ENCODE measurements at places on chromosomes 2 and 18.

GRCh38 chr2:241506793-241507429 lies 1.5 kb downstream of the STK25 start:
- DNase-seq, result no peak

DNA sequence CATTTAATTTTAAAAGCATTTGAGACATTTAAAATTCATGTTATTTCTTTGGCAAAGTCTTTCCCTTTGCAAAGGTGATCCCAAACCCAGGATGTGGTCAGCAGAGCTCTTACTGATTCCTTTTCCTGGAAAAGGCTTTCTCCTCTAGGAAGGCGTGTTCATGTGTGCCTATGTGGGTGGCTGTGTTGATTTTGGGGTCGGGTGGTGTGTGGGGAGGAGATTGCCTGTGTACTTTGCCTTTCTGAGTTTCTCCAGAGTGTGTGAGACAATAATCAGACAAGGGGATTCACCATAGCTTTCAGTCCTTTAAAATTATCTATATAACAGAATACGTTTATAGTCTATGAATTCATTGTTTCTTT lies 173.2 kb downstream of the SOCS6 start:
- no peak for DNase-seq

DNA sequence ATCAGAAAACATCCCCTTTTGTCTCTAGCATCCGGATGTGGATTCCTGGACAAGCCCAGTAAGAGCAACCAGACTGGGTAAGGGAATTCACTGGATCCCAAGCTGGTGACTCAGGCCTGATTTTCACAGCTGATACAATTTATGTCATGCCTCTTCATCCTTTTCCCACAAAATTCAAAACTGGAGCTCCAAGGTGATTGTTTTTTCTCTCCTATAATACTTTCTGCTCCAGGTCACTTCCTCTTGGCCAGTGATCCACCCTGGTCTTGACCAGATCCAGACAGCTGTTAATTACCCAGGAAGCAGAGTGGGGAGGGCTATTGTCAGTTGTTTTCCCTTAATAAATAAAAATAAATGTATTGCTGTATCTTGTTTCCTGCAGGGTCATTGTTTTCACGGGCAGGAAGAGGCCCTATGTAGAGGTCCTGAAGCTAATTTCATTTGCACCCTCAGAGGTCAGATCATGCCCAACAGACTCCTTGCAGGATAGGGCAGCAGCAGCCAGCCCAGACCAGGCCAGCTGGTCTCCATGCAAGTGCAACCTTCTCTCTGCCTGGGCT lies 57.6 kb downstream of the EVA1A start:
- DNase-seq, result no peak

DNA sequence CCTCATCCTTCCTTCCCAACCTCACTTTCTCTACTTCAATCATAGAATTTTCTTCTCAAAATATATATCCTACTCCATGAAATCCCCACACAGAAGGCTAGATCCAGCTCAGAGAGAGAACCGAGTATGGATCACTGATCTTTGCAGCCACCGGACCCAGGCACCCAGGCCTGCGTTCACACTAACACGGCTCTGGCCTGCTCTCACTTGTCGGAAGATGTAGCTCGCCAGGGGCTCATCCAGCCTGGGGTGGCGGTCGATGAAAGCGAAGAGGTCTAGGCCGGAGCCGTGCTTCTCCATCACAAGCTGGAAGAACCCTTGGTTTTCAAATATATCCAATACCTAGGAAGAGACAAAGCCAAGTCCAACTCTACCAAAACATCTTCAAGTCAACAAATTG lies 12.7 kb upstream of the MTERF4 start:
- DNase-seq, result no peak

GRCh38 chr2:56681659-56682396 lies 498.0 kb downstream of the CCDC85A start:
- no peak for DNase-seq

DNA sequence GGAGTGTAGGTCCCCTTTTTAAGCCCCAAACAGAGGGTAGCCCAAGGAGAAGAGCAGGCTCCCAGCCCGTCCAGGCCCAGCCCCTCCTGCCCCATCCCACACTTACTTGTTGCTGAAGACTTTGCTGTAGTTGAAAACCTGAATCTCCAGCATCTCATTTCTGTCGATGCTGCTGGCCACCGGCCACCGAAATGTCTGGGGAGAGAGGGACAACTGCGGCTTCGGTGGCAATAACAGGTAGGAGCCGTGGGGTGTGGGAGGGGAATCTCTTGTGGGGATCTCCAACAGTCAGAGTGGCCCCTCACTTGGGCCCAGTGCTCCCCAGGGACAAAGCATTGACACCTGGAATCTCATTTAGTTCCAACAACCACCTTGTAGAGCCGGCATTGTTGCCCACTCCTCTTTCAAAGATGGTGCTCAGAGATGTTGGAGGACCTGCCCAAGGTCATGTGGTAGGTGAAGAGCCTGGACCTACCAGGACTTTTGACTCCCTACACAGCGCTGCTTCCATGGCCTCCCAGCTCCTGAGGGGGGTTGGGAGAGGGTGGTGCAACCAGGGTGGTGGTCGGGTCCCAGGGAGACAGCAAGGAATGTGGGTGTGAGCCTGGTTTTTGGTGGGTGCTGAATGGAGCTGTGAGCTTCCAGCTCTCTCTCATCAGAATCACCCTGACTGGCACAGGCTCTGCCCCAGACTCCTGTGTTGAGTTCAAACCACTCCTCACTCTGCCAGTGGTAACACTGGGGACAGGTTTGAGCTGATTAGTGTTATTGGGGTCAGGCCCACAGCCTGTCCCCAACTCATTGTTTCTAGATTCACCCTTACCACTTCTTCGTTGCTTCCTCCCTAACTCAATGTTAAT lies 50.0 kb upstream of the OTOF start:
- no peak for DNase-seq

- DNase-seq, result no peak
Observed at GRCh38 chr2:157292853-157293252, 32.8 kb downstream of the ERMN start.

GRCh38 chr2:72027426-72028161 lies 120.1 kb downstream of the CYP26B1 start:
- DNase-seq, result no peak

DNA sequence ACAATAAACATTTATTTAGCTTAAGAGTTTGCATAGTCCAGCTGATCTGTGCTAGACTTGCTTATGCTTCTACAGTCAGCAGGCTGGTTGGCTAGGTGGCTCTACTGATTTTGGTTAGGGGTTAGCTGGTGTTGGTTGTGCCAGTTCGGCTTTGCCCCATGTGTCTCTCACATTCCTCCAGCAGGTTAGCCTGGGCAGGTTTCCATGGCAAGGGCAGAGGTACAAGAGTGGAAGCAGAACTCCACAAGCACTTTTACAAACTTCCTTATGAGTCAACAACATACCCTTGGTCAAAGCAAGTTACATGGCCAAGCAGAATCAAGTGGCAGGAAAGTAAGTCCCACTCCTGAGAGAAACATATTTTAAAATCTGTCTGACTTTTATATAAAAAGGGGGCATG lies 82.3 kb downstream of the SS18 start:
- DNase-seq, result no peak

- DNase-seq, result no peak
Observed at GRCh38 chr2:170845343-170845742, 28.7 kb downstream of the GAD1 start.

DNA sequence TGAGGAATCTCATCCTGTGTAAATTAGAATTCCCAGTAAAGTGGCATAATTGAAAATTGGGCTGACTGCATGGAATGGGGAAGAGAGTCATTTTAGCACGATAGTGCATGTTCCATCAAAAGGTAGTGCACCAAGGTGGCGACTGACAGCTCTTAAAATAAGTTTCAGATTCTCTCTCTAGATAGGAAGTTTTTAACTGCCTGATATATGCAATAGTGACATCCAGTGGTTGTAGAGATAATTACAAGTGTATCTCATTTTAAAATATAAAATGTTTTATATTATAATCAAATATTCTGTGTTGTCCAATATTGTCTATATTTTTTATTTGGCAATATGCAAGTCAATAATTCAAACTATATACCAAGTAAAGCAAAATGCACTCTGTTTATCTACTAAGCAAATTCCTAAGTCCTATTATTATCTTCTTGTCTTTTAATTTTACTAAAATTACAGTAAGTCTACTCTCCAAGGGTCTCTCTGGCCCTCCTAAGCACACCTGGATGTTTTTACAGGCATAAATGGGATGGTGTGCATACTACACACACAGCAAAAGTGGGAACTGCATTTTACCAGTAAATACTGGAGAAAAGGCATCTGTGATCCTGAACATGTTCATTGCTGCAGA lies 397.7 kb upstream of the HNRNPA3 start:
- no peak for DNase-seq

DNA sequence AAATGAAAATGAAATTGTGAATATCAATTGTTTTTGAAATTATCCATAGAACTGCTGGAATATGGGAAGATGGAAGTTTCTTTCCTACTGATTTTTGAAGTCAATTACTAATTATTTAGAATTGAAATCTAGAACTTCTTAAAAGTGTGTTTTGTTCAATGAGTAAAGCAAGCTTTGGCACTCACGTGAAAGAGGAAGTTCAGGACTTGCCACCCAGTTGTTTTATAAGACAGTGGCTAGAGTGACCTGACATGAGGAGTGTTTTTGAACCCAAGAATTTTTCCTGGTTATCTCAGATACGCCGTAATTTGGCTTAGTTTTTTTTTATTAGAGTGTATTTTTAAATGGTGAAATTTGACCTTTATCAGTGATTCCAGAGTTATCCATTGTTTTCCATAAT lies 3.5 kb downstream of the MXD1 start:
- no peak for DNase-seq

GRCh38 chr2:133270550-133270949 lies 297.7 kb downstream of the NCKAP5 start:
- DNase-seq, result no peak

DNA sequence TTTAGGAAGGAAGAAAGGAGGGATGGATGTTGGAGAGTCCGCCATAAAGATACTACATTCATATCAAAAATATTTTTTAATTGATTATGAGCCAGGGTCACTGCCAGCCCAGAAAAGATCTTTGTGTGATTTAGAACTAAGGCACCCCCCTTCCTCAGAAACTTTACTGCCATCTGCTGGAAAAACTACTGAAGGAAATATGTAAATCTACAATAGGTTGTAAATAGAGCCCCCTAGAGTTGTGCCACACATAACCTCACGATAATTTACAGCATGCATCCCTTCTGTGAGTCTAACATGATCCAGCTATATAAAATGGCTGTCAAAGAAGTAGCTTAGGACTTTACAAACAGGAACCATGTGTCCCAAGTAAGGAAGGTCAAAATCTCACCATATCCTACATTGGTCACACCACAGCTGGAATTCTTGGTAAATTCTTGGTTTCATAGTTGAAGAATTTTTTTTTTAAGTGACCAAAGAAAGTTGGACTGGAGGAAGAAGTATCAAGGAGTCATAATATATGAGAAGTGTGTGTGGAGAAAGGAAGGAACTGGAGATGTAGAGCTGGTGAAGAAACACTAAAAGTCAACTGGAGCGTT lies 152.5 kb downstream of the CYP26B1 start:
- no peak for DNase-seq

GRCh38 chr2:208619993-208620392 lies 213.4 kb downstream of the PTH2R start:
- DNase-seq, result no peak

DNA sequence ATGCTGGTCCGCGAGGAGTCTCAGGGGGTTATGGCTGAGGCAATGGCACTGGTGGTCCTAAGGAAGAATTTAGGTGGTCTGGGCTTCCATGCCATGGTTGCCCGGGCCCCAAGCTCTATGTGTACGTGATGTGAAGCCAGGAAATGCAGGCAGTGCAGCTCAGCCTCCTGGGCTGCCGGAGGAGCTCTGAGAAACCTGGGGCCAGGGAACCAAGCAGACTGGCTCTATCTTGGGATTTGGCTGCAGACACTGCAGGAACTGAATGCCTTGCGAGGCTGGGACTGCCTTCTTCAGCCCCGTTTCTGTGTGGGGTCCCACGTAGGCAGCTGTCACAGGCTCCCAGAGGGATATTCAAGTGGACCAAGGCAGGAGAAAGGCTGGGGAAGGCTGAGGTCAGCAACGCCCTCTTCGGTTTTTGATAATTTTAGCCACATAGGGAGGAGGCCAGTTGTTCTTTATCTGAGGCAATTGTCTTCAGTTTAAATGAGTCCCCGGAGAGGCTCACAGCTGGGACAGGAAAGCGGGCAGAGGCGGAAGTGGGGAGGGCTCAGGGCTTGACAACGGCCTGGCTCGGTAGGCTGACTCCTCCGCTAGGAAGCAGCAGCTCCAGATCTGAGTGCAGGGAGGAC lies 77.7 kb downstream of the RHOB start:
- no peak for DNase-seq

DNA sequence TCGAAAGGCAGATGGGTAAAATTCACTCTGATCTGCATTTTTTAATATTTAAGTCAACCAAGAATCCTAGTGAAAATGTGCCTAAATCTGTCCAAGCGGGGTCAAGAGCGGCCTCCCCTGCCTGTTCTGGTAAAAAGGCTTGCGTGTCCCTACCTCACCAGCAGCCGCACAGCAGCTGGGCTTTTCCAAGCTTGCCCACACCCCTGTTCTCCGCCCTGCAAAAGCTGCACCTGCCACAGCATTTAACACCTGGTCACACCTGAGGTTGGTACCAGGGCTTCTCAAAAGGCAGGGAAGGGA lies 25.8 kb upstream of the TMEM182 start:
- DNase-seq, result no peak

- DNase-seq, result no peak
Observed at GRCh38 chr2:19833978-19834377, 67.8 kb downstream of the TTC32 start.

DNA sequence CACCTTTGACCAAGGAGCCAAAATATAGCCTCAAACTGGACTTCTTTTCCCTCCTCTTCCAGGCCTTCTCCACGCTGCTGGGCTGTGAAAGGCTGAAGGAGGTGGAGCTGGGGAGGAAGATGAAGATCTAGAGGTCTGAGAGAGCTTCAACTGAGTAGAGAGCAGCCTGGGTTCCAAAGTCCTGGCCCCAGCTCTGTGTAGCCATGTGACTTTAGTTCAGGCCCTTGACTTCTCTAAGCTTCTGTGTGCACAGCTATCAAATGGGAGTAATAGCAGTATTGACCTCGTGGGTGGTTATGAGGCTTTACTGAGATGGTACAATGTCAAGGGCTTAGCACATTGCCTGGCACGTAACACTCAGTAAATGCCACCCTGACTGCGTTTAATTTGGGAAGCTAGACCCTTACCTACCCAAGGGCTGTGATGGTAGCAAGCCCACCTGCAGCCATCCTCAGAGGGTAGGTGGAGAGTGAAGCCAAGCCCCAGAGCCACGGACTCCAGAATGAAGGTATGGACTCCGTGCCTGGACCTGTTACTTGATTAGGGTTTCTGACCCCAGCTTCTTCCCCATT lies 38.4 kb downstream of the SERTAD2 start:
- DNase-seq, result no peak

Data from substantia nigra (tissue), 51 donors.